ENCODE measurements at places on chromosomes 5 and 9.

DNA sequence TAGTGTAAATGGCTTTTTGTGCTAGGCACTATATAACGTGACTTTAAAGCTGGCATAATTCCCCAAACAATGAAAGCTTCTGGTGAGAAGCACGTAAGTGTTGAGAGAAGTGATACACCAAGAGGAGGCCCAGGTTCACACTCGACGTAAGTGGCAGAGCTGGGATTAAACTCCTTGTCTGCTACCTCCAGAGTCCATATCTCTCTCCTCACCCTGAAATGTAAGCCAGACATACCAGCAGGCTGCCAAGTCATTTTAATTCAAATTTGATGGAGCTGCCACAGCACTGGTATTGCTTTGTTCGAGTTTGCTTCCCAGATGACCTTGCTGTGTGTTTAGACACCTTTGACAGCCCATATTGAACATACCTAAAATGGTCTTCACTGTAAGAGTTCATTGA lies 319.7 kb downstream of the GLIS3 start:
- DNase-seq: no peak

- peak; percentile 83 for DNase-seq
Observed at GRCh38 chr5:34598177-34598794, 57.8 kb upstream of the RAI14 start.

DNA sequence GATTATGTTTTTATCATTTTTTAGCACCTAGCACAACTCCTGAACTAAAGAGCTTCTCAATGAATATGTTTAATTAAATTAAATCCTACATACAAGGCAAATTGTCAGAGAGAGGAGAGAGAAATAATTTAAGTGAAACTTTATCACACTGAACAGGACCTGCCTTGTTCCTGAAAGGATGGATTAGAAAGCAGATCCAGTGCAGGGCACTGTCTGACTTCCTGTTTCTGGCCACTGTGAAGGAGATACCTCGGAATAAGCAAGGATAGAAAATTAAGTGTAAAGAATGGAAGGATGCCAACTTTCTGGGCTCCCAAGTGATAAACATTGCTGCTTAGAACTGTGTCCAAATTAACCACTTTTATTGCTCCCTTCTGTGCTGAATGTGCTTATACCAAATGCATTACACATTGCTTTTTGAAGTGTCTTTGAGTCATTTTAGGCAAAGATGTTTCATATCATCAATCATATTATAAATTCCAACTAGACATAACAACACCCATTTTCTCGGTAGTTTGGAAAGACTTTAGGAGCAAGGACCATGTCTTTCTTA lies 89.1 kb upstream of the SPDL1 start:
- DNase-seq: peak; percentile 1

GRCh38 chr5:157761690-157762621 lies 18.4 kb downstream of the LSM11 start:
- DNase-seq: peak; percentile 21

Data from foreskin keratinocyte (primary cell).